Activated CD4-positive, alpha-beta T cell treated with anti-CD3 and anti-CD28 coated beads for 4 hours (primary cell): ENCODE measurements at places on chromosomes 2 and 18.

- no peak for DNase-seq
Measured at GRCh38 chr2:33304032-33304864, 172.2 kb upstream of the RASGRP3 start.

GRCh38 chr2:239387811-239388210, 13.0 kb downstream of the HDAC4 start:
- no peak for DNase-seq

DNA sequence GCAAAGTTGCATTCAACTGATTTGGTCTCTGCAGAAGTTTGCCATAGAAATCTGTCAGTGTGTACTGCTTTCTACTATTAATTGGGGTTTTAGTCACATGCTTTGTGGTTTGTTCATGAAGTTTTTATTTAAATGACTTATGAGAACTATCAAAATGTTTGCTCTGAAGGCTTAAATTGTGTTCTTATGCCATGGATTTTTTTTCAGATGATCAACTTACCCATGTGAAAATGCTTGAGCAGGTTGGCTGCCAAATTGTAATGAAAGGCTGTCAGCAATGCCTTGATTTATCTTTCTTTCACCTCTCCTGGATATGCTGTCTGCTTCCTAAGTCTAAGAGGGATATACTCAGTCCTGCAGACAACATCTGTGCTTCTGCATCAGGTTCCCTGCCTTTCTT, 50.7 kb downstream of the FMNL2 start:
- no peak for DNase-seq

DNA sequence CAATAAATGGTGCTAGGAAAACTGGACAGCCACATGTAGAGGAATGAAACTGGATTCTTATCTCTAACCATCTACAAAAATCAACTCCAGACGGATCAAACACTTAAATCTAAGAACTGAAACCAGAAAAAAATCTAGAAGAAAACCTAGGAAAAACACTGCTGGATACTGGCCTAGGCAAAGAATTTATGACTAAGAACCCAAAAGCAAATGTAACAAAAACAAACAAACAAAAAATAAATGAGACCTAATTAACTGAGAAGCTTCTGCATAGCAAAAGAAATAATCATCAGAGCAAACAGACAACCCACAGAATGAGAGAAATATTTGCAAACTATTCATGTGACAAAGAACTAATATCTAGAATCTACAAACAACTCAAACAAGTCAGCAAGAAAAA, 314.0 kb upstream of the REV1 start:
- DNase-seq = no peak

DNA sequence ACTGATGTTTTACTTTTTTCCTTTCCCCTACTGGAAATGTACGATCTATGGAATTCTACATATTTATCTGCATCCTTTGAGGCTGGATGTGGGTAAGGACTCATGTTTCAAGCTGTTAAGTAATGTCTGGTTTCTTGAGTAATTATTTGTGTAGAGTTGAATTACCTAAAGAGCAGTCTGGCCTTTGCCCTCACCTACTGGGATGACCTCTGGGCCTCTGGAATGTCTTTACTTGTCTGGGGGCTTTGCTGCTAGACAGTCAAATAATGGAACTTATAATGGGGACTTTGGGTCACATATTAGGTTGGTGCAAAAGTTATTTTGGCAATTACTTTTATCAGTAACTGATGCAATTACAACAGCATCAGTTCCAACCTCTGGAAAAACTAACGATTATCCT, 244.7 kb downstream of the CCDC178 start:
- no peak for DNase-seq

- DNase-seq = no peak
Measured at GRCh38 chr2:234099266-234099665, 48.8 kb downstream of the SPP2 start.

- DNase-seq = no peak
Measured at GRCh38 chr2:215324811-215325210, 13.0 kb downstream of the ATIC start.

DNA sequence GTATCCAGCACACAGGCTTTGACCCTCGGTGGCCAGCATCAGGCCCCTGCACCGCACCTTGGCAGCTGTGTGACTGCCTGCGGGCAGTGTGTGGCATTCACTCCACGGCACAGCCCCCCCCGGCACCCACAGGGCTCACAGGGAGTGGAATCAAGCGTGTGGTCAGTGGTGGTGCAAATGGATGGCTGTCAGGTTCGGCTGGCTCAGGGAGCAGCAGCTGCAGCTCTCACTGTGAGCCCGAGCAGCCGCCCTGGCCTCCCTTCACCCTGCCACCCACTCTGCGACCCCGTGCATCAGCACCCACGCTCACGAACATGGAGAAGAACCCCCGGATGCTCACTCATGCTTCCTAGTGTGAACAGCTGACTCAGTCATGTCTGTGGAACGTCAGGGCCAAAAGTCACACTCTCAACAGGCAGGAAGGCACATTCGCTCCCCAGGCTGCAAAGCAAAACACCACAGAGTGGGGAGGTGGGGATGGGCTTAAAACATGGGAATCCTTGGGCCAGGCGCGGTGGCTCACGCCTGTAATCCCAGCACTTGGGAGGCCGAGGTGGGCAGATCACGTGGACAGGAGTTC, 41.5 kb upstream of the GPC1 start:
- no peak for DNase-seq
